Nucleus accumbens (tissue), 56 donors: ENCODE measurements at places on chromosomes 1 and 21.

DNA sequence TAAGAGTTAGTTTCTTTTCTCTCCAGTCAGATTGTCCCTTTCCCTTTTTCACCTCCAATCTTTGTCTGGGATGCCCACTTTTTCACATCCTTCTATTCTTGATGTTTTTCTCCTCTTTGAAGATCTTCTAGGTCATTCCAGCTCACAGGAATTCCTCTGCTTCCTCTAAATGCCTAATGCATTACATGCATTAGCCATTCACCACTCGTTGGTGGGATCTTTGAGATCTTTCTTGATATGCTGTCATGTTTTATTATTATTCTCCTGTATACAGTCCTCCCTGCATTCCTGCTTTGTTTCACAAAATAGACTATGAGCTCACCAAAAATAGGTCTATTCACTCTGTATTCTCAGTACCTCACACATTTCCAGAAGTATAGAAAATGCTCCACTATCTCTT lies 129.0 kb downstream of the LYPLAL1 start:
- DNase-seq = no peak

DNA sequence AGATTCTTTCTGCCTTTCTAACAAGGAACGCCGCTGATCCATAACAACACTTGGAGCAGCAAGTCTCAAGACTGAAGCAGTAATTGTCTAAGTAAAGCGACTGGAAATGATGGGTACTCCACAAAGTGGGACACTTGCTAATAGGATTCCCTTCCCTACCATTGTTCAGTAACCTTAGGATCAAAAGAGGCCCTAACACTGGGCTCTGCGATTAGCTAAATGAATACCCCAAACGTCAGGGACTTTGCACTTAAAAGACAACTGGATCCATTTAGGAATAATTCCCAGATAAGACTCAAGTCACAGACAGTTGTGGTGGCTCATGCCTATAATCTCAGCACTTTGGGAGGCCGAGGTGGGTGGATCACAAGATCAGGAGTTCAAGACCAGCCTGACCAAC lies 221.9 kb upstream of the FGGY start:
- DNase-seq = no peak

DNA sequence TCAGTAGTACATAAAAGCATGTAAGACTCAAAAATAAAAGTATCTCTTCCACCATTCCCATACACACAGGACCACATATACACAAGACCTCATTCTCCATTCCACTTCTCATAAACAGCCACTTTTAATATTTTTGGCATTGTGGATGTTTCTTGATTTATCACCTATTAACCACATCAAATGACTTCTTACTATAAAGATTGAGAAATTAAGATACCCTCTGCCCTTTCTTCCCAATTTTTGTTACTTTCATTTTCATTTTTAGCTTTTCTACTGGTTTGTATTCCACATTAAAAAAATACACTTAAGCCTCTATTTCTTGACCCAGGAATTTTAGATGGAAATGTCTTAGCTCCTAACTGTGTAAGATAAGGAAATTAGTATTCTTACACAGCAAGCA lies 22.8 kb downstream of the AKT3 start:
- DNase-seq = no peak

GRCh38 chr1:39659110-39659509 lies 12.8 kb downstream of the NT5C1A start:
- no peak for DNase-seq

- DNase-seq = no peak
These were observed 5.1 kb upstream of the LHX9 start for GRCh38 chr1:197911857-197912696.

- no peak for DNase-seq
These were observed 30.3 kb downstream of the TEX35 start for GRCh38 chr1:178543290-178543607.

GRCh38 chr21:45178070-45178608 lies 103.8 kb downstream of the ADARB1 start:
- no peak for DNase-seq

DNA sequence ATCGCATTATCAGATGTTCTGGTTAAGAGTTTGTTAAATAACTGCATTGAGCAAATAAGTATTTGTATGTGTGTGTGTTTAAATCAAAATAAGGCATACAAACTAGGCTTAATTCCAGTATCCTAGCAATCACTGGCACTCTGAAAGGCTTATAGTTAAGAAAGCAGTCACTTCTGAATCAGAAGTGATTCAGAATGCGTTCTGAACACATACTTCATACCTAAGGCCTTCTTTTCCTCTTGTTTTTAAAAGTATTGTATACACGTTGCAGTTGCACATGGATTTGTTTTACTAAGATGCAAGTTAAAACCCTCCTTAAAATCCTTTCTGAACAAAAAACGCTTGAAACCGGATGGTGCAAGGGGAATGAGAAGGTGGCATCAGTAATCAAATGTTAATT lies 238.4 kb upstream of the DMRTA2 start:
- DNase-seq = no peak

GRCh38 chr1:156958247-156958714 lies 37.8 kb downstream of the LRRC71 start:
- no peak for DNase-seq

- DNase-seq = no peak
These were observed 6.3 kb downstream of the PROK1 start for GRCh38 chr1:110457206-110457605.

GRCh38 chr1:175891783-175892309 lies 148.5 kb upstream of the TNR start:
- DNase-seq = no peak

DNA sequence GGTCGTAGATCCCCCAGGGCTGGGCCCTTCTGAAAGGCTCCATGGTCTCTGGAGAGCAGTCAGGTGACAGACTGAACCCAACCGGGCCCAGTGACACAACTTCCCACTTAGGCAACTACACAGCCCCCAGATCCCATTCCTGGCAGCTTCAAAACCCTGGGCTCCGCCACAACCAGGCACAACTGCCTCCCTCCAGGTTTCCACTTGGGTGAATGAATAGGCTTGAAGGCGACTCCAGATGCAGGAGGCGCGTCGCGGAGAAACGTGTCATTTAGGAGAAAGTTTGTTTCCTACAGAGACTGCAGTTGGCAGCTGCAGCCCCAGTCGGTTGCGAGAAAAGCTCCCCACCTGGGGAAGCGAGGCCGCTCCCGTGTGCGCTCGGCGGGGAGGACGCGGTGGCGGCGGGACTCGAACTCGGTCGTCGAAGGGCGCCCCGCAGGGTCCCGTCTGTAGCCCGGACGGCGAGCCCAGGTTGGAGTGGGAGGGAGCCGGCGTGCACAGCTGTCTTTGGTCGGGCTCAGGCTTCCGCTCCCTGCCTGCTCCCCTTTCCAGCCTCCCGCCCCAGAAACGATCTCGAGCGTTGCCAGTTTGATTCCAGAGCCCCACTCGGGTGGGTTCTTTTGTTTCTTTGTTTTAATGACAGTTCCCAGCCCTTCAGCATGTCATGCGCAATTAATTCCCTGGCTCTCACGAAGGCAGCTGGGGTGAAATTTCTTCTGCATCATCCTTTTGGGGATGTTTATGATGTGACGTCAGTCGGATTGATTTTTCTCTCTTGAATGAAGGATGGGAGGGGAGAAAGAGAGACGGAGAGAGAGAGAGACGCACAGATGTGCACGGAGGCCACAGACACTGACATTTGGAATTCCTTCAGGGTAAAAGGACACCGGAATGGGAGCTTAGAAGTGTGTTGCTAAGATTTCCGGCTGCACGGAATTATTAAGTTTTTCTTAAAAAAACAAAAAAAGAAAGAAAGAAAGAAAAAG lies 862 bp upstream of the SGIP1 start:
- peak; percentile 44 for DNase-seq

DNA sequence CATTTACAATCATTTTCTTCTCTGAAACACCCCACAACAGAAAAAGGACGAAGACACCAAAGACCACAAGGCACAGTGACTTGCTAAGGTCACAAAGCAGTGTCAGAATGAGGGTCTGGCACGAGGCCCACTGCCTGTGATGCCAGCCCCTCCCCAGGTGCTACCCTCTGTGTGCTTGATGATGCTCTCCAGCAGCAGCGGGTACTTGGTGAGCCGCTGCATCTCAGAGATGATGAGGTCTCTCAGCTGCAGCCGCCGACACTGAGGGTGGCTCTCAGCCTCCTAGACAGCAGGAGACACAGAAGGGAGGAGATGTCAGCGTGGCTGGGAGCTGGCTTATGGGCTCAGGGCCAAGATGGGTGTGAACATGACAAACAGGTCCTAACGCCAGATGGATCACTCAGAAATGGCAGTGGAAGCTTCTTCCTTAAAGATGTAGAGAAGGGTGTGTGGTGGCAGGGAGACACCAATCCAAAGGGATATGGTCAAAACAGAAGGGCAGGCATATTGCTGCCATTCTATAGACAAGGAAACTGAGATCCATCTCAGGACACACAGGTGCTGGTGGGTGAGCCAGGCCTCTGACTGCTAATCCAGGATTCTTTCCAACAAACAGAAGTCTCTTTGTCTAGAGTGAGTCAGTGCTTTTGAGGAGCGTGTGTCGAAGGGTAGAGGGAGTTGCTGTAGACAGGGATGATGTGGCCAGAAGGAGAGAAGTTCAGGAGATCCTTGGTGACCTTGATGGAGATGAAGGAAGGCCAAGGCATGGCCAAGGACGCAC lies 25.6 kb downstream of the LRRC71 start:
- no peak for DNase-seq

GRCh38 chr1:83834621-83835264 lies 164.2 kb downstream of the TTLL7 start:
- no peak for DNase-seq

- DNase-seq = no peak
These were observed 136.2 kb downstream of the RHOU start for GRCh38 chr1:228871314-228872061.

GRCh38 chr1:157384258-157384657 lies 168.1 kb downstream of the FCRL5 start:
- no peak for DNase-seq

DNA sequence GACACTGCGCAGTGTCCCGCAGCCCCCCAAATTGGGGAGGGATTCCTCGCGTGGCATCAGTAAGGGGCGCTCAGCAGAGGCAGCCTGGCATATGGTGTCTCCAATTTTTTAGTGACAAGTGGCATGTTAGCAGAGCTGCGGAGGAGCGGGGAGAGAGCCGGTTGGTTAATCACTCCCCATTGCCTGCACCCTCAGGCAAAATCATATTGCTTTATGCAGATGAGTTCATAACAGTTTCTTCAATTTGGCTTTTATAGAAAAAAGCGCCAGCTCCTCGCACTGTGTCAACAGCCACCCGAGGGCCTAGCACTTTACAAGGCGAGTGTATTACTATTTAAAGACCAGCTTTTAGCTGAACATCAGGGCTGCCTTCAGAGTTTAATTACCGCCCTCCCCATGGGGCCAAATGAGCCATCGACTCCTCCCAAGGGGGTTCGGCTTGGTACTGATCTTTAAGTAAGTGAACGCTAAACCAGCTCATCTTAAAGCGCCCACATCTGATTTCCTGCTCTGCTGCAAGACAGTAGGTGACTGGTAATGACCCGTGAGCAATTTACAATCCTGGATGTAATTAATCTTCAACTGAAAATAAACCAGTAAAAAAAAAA lies 298.9 kb downstream of the DSCAM start:
- no peak for DNase-seq

GRCh38 chr1:30248774-30249173 lies 474.6 kb downstream of the MATN1 start:
- DNase-seq = no peak

- no peak for DNase-seq
These were observed 672.7 kb upstream of the ADGRL2 start for GRCh38 chr1:81128079-81128478.

DNA sequence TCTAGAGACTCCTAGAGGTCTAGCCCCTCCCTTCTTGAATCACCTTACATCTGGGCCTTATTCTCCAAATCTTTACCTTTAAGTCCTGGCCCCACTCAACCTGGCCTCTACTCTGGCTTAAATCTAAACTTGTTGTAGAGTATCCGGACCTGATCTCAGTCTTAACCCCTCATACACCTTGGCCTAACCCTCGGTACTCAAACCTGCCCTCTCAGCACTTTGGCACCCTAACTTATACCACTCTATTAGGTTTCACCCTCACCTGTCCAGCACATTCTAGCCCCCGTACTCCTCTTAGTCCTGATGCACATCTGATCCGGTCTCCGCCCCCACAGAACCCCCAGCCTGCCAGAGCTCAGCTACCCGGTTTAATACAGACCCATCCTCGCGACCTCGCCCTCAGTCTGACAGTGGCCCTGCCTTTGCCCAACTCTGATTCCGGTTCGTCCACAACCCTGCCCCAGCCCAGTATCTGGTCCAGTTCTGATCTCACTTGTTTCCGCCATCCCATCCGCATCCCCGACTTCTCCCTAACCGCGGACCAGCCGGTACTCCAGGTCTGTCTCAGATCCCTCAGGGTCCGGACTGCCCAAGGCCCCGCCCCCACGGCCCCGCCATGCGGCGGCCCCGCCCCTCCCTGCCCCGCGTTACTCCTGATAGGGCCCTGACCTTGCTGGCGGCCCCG lies 1.5 kb downstream of the TRIM62 start:
- peak; percentile 90 for DNase-seq

DNA sequence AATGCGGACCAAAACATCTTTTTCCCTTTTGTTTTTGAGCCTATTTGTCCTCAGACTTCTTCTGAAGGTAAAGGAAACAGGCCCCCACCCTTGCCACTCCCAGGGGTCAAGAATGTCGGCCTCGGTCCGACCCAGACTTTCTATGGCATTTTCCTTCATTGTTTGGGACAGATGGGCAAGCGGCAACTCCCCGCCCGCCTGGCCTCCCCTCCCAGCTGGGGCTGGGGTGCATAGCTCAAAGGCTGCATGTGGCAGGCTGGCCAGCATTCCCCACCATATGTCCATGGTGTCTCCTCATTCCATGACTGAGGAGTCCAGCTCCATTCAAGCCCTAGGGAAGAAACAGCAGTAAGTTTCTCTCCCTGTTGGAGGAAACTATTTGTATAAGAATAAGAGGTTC lies 29.4 kb upstream of the TSPEAR start:
- DNase-seq = no peak

- DNase-seq = no peak
These were observed 17.0 kb downstream of the CLIC4 start for GRCh38 chr1:24762133-24762676.

DNA sequence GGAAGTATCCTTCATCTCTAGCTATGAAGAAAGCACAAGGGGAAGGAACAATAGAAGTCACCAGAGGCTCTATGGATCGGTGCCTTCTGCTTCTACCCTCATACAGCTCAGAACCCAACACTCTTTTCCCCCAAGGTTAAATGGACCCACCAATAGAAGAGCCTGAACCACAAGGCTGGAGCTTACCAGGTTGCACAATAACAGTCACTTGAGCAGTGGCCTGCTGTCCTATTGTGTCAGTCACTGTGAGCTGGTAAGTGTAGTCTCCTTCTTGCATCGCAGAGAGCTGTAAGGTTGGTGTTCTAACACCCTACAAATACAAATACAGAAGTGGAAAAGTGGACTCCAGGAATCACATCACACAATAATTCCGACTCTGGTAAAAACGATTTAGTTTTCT lies 103.0 kb downstream of the KIAA0319L start:
- DNase-seq = no peak

DNA sequence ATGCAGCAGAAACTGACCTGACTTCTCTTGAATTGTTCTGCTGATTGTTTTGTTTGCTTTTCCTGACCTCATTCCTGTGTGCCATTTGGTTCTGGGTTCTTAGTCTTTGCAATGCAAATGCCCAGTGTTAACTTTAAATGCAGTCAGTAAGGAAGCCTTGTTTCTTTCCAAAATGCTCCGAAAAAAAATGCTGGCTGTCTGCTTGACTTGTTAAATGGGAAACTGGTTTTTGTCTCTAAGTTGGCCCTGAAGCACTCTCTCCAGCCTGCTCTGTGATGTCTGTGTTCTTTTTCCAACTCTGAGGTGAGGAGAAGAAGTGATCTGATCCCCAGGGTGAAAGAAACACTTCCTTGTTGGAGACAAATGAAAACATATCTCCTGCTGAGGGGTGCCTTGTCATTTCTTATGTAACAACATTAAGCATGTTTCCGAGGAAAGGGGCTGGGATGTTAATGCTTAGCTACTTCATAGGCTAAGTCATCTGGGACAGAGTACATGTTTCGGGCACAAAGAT lies 256.3 kb upstream of the ADGRL4 start:
- DNase-seq = no peak
